ENCODE measurements at places on chromosomes 3 and 15.

DNA sequence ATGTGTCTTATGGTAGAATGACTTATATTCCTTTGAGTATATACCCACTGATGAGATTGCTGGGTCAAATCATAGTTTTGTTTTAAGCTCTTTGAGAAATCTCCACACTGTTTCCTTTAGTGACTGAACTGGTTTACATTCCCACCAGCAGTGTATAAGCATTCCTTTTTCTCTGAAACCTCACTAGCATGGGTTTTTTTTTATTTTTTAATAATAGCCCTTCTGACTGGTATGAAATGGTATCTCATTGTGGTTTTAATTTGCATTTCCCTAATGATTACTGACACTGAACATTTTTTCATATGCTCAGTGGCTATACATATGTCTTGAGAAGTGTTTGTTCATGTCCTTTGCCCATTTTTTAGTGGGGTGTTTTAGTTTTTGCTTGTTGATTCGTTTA lies 494.3 kb downstream of the SQOR start:
- no peak for DNase-seq

DNA sequence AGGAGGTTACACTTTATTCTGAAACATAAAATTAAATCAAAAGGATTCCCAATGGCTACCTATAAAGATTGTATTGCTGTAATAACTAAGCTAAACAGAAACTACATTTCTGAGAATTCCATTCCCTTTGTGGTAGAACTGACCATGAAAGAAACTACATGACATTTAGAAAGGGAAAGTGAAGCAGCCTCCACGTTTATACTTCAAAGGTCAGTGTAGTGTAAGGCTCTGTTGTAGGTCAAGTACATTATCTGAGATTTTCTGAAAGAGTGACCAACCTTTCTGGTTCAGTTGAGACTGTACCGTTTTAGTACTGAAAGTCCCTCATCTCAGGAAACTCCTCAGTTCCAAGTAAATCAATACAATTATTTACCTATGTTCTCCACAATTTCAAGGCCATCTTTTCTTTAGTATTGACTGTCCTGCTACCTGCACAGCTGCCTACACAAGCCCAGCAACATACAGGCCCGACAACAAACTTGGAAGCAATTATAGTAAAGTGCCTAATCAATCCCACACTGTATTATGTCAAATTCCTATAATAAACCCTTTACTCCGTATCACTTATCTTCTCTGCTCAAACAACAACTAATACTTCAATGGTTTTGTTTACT lies 343.0 kb downstream of the PLOD2 start:
- no peak for DNase-seq

- DNase-seq, result no peak
These were observed 1.4 kb downstream of the PFN2 start for GRCh38 chr3:149969110-149969939.

- DNase-seq, result no peak
These were observed 39.2 kb downstream of the RAB27A start for GRCh38 chr15:55250392-55250791.

GRCh38 chr3:124680521-124680920 lies 49.7 kb upstream of the UMPS start:
- no peak for DNase-seq

DNA sequence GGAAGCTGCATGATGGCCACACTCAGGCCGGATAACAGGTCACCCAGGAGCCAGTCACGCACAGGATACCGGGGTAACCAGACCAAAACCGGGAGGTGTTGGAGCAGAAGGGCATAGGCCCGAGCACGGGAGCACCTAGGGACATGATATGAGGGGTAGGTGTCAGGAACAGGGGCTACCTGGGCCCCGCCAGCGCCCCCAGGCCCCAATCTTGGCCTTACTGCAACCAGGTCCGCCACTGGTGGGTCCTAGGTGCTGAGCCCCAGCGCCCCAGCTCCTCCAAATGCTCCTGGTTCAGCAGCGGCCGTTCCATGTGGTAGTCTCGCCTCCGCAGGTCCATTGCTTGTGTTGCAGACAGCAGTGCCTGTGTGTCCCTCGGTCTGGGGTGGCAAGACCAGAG lies 2.0 kb downstream of the SLC26A6 start:
- DNase-seq, result no peak

GRCh38 chr3:79886204-79886603 lies 118.4 kb upstream of the ROBO1 start:
- no peak for DNase-seq

DNA sequence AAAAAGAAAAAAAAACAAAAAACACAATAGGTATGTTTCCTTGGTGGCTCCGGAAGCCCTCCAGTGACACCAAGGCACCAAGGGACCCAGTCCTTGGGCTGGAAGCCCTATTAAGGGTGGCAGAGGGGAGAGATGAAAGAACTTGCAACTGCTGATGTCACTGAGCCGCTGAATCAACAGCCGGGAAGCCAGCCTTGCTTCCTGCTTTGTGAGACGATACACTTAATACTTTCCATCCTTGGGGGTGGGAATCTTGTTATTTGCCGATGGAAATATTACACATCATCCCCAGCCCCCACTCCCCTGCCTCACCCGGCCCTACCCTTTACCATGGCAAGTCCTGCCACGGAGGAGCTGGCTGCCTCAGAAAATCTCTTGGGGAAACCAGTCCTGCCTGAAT lies 5.6 kb upstream of the ISLR2 start:
- no peak for DNase-seq

DNA sequence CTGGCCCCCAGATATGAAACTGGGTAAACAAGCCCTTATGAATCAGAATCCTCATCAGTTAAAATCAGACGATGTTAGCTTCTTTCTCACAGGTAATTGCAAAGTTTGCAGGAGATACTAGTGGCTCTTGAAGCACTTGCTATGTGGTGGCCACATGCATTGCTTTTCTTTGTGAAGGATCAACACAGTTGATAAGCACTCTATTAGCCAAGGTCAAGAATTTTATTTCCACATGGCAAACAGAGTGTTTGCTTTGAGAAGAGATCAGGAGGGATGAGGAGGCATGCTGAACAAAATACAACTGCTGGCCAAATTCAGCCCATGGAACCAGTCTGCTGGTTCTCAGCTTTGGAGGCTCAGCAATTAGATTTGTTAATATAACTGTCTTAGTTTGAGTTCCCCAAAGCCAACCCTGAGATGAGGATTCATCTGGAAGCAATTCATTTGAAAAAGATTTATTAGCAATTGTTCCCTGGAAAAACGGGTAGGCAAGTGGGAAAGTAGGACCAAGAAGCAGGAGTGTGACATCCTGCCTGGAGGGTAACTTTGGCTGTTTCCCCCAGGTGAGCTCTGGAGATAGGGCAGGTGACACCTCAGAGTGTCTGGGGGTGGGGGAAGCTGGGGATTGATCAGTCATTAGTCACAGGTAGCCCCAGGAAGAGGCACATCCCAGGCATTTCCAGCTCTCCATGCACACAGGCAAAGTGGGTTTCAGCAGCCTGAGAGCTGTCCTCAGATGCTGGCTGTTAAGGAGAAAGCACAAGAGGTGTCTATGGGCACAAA lies 180.3 kb downstream of the ABHD5 start:
- no peak for DNase-seq

- DNase-seq, result no peak
These were observed 216.2 kb downstream of the STT3B start for GRCh38 chr3:31748933-31749295.

GRCh38 chr3:51942603-51943450 lies 664 bp downstream of the PARP3 start:
- DNase-seq, result no peak

- DNase-seq, result no peak
These were observed 2.8 kb upstream of the RIOX2 start for GRCh38 chr3:97974996-97975395.

GRCh38 chr3:30632065-30632464 lies 25.7 kb downstream of the TGFBR2 start:
- DNase-seq, result no peak

- no peak for DNase-seq
These were observed 1399.7 kb upstream of the CADM2 start for GRCh38 chr3:83559082-83559481.

DNA sequence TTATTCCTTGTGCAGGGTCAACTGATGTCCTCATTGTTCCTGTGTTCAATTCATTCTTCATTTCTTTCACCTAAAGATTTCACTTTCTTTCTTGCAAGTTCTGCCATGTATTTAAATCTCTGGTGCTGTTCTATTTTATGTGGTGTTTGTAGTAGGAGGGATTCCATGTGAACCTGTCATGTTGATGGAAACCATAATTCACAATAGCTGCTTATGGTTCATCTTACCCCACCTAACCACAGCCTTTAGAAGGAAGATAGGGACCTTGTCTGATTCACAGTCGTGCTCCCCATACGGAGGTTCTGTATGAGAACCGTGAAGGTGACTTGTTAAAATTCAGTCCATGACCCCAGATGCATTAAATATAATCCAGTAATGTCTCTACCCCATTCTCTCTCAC lies 21.9 kb downstream of the SLCO2A1 start:
- no peak for DNase-seq

DNA sequence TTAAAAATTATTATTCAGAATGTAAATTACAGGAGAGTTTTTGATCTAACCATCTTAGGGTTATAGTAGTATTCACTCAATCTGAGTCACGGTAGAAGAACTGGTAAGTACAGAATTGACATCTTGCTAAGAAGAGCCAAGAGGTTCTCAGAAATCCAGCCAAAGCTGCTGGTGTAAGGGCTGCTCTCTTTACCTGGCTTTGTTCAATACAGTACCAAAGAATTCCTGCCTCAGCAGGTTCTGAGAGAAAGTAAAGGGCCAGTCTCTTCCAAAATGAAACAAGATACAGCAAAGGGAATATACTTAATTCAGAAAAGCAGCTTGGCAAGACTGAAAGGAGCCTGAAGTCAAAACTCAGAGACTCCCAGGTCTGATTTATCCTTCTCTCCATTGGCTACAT lies 193.1 kb downstream of the TNIK start:
- DNase-seq, result no peak

GRCh38 chr3:166263460-166263859 lies 426.2 kb upstream of the BCHE start:
- DNase-seq, result no peak

DNA sequence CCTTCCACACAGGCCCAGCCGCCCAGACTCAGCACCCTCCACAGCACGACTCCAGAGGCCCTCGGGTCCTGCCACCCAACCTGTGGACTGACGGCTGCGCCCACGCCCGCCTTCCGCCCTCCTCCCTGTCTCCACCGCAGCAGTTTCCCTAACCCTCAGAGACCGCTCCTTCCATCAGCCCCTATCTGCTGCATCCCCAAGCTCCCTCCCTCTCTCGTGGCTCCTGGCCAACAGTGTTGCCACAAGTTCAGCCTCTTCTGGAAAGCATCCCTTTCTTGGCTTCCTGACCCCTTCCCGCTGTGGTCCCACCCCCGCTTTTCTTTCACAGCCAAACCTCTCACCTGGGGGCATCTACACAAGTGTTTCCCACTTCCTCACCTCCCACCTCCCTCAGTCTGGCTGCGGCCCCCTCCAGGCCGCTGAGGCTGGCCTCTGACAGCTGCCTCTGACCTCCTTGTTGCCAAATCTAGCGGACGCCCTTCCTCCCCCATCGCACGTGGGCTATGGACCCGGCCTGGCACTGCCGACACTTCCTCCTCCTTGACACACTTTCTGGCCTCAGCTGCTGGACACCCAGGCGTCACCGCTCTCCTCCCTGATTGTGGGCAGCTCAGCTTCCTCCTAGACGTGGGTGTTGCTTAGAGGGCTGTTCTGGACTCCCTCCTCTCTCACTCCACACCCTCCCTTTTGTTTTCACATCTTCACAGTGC lies 168.8 kb upstream of the TLE3 start:
- DNase-seq, result no peak
